Kidney epithelial cell (primary cell): ENCODE measurements at places on chromosomes 11 and 22.
A peak's percentile ranks its signal among the peaks of the same experiment; 100 is the strongest.

DNA sequence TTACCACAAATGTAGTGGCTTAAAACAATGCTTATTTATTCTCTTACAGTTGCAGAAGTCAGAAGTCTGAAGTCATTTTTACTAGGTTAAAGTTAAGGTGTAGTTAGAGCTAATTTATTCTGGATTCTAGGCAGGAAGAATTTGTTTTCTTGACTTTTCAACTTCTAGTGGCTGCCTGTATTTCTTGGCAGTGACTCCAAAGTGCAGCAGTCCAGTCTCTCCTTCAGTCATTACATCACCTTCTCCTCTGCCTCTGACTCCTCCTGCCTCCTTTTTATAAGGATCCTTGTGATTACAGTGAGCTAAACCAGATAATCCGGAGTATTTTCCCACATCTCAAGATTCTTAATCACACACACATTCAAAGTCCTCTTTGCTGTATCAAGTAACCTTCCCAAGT is 581.4 kb downstream of the KCNA4 start:
- DNase-seq, result no peak

- no peak for DNase-seq
Observed at GRCh38 chr11:46240861-46241260, 36.6 kb upstream of the CREB3L1 start.

DNA sequence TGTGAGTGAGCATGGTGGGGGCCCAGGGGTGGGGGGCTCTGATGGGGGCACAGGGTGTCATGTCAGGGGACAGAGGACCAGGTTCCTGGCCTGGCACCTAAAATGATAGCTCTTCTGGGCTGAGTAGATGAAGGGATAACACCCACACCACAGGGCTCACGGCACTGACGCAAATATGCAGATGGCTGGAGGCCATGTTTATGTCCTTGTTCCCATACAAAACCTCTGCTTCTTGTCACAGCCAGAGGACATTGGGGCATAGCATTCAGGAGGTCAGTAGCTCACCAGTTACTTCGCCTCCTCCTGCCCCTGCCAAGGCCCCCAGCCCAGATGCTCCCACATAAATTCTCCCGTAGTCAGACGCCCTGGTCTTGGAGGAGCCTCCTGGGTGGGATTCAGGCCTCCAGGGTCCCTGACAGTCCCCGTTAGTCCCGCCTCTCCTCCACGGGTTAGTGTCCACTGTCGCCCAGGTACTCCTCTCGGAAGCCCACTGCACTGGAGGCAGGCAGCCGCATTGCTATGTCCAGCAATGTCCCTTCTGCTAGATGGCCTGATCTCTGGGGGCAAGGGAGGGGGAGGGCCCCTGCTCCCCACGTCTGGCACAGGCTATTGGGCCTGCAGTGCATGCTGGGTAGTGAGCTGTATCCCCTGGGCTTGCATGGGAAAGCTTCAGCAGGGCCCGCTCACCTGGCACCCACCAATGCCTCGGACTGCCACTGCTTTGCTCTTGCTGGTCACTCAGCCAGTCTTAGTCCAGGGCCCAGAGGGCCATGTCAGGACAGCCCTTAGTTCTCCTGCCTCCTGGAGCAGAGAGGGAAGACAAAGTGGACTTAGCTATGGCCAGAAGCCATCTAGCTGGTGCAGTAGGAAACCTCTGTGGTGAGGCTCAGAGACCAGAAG is 75.6 kb upstream of the MYOD1 start:
- DNase-seq, result no peak

- DNase-seq, result no peak
Observed at GRCh38 chr22:41367680-41368542, 13.8 kb upstream of the TEF start.

DNA sequence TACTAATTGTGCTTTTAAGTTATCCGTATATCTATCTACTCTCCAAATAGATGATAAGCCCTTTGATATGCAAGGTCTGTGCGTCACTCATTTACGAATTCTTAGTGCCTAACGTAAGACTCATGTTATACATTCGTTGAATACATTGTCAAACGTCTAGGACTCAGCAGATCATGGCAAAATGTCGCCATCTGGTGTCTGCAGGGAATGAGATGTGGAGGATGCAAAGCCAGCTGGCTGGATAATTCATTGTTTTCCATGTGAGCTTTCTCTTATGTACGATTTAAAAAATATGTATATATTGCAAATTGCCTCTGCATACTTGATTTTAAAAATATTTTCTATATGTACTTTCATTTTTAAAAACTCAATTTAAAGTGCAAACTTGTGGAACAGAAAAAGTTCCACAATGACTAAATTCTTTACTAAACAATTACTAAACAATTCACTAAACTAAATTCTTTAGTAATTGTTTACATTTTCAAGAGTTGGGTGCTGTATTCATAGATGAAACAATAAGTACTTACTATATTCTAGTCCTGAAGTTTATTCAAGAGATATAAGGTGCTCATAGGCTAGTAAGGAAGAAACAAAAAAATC is 33.8 kb downstream of the ZNF202 start:
- DNase-seq, result peak; percentile 16

DNA sequence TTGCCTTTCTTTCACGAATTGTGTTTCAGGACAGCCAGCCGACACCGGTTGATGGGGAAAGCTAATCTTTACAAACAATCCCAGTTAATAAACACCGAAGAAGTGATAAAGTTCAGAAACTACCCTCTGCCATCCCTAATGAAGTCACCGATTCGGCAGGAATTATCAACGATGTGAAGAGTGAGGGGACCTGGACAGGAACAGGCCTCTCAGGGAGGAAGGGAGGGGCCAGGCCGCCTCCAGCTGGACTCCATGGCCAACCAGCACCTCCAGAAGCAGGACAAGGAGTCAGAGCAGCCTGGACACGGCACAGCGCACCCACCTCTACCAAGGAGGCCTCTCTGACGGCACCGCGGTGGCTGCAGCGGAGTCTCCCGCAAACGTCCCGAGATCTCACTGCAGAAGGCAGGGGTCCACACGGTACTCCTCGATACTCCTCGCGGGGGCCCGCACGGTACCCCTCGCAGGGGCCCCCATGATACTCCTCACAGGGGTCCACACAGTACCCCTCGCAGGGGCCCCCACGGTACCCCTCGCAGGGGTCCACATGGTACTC is 3.9 kb downstream of the TOLLIP start:
- no peak for DNase-seq

DNA sequence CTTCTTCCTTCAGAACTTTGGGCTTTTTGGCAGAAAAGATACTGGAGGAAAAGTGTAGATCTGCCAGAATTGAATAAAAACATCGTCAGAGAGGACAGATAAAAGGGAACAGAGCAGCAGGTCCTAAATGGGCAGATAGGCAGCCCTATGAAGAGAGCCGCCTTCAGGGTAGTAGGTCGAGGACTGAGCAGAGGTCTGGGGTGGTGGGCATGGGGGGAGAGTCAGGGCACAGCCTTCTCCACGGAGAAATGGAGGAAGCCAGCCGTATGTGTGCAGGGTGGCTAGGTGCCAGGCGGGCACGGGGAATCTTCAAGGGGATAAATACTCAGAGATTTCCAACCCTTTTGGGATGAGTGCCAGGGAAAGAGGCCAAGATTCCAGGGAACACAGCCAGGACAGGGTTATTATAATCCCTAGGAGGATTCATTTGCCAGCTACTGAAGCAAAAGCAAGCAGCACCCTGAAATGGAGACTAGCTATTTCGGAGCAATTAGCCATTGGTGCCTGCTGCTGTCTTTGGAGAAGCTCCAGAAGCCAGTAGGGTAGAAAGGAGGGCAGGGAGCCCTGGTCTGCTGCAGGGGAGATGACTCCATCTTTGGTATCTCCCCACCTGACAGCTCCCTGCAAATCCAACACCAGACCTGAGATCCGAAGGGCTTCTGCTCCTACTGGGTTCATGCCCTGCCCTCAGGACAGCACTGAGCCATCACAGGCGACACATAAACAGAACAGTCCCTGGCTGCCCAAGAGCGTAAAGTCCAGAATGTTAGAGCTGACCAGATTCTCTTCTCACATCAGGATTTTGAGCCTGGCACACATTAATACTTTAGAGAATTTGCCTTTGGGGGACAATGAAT is 174.5 kb upstream of the NTM start:
- DNase-seq, result no peak

DNA sequence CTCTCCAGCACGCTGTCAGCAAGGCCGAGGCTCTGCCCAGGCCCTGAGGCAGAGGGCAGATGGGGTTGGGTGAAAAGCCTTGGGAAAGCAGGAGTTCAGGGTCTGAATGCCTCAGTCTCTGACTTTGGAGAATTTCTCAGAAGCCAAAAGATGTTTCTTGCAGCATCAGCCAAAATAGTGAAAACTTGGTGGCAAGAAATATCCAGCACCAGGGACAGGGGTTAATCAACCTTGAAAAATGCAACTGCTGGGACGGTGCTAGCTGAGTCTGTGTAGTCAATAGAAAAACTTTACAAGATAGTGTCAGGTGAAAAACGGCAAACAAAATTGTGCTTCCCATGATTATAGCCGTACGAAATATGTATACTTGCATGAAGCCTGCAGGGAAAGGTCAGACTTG is 1.4 kb upstream of the ABCC8 start:
- no peak for DNase-seq

DNA sequence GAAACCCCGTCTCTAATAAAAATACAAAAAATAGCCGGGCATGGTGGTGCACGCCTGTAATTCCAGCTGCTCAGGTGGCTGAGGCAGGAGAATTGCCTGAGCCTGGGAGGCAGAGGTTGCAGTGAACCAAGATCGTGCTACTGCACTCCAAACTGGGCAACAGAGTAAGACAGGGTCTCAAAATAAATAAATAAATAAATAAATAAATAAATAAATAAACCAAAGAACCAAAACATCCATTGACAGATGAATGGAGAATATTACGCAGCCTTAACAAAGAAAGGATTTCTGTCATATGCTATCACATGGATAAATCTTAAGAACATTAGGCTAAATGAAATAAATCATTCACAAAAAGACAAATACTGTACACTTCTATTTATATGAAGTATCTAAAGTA is 11.1 kb upstream of the CSTF3 start:
- no peak for DNase-seq

- DNase-seq, result no peak
Observed at GRCh38 chr11:44997566-44997965, 46.9 kb upstream of the TP53I11 start.

GRCh38 chr11:41522899-41523672 is 63.6 kb upstream of the LRRC4C start:
- DNase-seq, result no peak

GRCh38 chr11:30889143-30889794 is 303.1 kb upstream of the MPPED2 start:
- peak; percentile 26 for DNase-seq

GRCh38 chr11:33731723-33732531 is 4.3 kb downstream of the CD59 start:
- no peak for DNase-seq

DNA sequence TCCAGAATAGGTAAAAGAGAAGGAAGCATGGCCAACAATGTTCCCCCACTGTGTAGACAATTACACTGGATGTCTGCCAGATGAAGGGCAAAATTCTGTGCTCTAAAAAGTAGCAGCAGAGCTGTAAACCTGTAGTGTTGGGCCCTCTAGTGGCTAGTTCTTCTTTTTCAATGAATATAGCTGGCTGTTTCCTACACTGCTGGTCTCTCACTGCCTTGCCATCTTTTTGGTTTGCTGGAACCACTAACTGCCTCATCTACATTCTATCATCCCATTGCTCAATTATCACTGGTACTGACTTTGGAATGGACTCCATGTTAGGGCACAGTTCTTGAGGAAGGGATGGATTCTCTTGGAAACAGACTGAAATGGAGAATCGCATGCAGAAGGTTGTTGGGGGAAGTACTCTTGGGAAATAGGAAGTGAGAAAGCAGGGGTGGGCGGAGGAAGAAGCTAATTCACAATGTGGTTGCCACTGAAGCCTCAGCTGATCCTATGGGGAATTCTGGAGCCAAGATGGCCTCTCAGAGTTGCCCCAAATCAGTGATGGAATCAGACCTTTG is 17.9 kb downstream of the KCNE3 start:
- peak; percentile 43 for DNase-seq
